ENCODE measurements at places on chromosomes 7 and 10.

- no peak for DNase-seq
Measured at GRCh38 chr10:93826355-93826754, 67.4 kb upstream of the SLC35G1 start.

- no peak for DNase-seq
Measured at GRCh38 chr10:30349967-30350735, 1.1 kb upstream of the MTPAP start.

- no peak for DNase-seq
Measured at GRCh38 chr10:96529634-96530279, 16.0 kb upstream of the TLL2 start.

- DNase-seq, result no peak
Measured at GRCh38 chr10:102612964-102613275, 31.4 kb upstream of the TRIM8 start.

DNA sequence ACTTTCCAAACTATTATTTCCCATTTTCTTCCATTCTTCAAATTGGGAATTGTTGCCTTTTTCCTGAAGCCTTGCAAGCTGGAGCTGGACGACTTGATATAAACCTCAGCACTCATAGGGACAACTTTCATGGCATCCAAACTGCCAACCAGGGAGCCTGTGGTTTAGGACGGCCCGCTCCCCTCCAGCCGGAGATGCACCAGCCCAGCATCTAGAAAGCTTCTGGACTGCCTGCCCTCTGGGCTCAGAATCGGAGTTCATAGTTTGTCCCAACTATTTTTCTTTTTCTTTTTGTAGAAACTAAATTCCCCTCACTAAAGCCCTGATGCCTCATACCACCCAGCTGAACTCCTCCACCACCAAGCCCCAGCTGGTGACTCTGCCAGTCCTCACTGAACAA is 200.3 kb downstream of the DNAJB6 start:
- no peak for DNase-seq

DNA sequence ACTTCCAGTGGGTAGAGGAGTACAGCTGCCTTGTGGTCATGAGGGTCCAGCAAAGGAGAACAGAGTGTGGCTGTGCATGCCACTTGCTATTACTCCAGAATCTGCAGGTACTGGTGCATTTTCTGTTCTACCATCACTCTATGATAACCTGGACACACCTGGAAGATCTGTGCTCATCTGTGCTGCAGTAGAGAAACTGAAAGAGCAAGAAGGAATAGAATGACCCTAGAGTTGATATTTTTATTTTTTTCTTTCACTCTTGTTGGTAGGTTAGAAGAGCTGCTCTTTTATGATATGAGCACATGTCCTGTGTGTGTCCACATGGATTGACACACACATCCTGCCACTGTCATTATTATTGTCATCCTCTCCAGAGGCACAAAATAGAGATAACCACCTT is 48.3 kb upstream of the MTURN start:
- DNase-seq, result no peak

DNA sequence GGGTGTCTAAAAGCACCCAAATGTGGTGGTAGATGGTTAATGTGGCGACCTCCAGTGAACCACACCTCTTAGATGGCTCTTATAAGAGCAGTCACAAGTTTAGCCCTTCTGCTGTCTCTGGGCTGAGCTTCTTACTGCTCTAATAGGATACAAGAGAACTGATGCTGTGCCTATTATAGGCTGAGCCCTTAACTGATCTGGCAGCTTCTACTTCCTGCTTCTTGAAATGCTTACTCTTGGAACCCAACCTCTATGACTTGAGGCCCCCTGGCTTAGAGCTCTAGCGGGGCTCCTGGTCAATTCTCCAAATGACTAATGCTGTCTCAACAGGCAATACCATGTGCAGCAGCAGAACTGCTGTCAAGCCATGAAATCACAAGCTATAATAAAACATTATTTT is 35.0 kb upstream of the LSM8 start:
- DNase-seq, result no peak

GRCh38 chr7:44867073-44867995 is 18.0 kb downstream of the PURB start:
- DNase-seq, result no peak

DNA sequence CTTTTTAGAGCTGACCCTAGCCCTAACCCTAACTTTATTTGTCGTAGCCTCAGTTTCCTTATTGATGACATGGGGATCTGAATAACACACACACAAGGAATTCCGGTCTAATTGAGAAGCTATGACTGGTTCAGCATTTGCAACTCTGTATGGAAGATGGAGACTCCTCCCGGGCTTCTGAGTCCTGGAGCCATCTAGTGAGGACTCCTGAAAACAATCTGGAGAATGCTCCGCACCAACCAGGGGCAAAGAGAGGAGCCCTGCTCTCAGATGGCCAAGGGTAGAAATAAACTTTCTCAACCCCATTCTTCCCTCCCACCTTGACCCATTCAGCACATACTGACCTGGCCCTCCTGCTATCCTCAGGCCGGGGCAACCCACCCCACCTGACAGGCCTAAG is 26.4 kb downstream of the MBL2 start:
- no peak for DNase-seq

DNA sequence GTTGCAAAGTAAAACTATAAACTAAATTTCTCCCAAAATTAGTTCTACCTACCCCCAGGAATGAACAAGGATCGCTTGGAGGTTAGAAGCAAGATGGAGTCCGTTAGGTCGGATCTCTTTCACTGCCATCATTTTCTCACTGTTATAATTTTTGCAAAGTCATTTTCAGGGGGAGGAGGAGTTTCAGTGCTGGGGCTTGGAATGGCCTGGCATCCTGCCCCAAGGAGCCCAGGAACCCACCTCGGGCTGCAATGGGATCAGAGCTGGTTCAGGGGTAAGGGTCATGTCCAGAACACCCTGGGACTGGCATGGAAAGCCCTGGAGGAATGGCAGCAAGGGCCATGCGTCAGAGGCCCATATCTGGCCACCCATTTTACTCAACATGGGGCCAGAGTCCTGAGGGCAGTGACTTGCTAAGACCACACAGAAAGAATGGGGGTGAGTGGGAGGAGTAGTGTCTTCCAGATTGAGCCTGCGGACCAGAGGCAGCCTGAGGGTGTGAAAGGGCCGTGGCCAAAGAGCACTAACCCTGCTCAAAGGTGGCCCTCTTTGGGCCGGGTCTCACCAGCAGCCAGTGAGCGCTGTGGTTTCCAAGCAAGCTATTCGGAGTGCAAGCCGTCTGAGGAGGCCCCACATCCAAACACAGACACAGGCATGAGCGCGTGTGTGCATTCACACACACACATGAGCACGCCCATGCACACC is 31.8 kb downstream of the GPRIN2 start:
- no peak for DNase-seq

- DNase-seq, result no peak
Measured at GRCh38 chr7:2312267-2312929, 1.8 kb downstream of the SNX8 start.

- DNase-seq, result no peak
Measured at GRCh38 chr10:6175329-6176055, 27.2 kb upstream of the PFKFB3 start.

DNA sequence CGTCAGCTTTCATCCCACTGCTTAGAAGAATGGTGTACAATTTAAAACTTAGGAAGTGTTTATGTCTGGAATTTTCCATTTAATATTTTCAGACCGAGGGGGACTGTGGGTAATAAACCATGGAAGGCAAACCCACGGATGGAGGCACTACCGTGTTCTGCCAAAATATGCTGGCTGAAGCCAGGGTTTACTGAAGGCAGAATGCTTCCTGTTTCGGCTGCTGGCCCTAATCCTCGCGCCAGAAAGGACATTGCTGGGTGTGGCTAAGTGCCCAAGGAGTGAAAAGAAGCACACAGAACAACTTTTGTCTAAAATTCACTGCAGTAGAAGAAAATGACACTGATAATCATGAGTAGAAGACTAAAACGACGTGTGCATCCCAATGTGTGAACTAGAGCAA is 32.3 kb downstream of the PITRM1 start:
- DNase-seq, result no peak

DNA sequence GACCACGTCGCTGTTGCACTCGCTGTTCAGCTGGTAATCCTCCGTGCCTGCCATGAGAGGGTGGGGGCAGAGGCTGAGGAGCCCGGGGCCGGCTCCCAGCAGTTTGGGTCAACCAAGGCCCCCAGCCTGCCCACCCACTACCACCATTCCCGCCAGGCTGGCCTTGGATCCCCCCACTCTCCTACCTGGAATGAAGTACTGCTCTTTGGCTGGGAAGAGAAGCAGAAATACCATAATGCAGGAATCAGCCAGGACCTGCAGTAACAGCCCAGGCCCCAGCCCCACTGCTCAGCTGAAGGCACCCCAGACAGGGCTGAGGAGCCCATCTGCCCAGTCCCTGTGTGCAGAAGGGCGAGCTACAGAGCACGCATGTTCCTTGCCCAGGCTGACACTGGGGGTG is 138.0 kb downstream of the SLIT1 start:
- no peak for DNase-seq

DNA sequence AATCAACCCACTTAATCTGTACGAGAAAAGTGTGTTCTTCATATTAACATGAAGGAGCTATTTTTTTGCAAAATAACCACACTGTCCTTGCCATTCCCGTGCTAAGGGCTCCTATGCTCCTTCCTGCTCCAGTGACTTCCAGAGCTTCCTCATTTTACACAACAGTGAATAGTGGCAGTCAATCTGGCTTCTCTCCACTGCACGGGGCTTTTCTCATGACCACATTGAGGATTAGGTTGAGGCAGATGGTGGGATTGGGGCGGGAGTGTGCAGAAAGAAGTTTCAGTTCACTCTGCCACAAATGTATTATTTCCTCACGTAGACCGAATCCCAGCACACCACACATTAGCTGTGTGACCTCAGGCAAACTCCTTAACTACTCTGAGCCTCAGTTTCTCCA is 235.1 kb downstream of the ARHGAP12 start:
- DNase-seq, result no peak

DNA sequence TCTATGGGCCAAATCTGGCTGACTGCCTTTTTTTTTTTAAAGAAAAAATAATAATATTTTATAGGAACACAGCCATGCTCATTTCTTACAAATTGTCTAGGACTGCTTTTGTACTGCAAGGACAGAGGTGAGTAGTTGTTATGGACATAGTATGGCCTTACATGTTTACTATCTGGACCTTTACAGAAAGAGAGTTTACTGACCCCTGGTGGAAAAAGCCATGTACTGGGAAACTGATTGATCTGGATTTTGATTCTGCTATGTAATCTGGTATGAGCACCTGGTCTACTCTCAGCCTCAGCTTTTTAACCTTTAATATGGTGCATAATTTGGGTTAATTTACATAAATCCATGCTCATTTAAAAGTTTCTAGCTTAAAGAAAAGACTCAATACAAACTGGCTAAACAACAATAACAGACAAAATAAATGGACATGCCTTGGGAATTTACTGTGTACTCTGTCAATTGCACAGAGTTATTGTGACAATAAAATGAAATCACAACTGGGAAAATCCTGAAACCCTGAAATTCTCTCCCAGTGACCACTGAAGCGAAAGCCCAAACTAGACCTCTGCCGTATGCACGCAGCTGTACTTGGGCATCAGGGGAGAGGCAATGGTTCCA is 260.7 kb downstream of the BMPER start:
- no peak for DNase-seq

GRCh38 chr10:99698504-99699080 is 33.3 kb downstream of the COX15 start:
- no peak for DNase-seq

GRCh38 chr7:22255834-22256233 is 101.1 kb downstream of the RAPGEF5 start:
- no peak for DNase-seq

DNA sequence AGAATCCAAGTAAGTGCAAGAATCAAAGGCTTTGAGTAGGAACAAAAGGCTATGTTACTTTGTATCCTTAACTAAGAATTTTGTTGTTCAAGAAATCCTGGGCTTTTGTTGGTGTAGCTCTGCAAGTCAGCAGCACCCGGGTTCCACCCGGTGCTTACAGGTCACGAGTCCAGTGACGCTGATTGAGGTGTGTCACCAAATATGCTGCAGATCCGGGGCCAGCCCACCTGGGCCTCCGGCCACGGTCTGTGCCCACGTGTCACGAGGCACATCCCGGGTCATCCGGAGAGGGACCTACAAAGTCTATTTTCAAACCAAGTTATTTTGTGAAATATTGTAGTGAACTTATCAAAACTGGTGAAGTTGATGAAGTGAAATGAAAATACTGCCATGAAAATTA is 103.1 kb downstream of the MGMT start:
- DNase-seq, result no peak
